ENCODE measurements at places on chromosomes 2 and 18.

DNA sequence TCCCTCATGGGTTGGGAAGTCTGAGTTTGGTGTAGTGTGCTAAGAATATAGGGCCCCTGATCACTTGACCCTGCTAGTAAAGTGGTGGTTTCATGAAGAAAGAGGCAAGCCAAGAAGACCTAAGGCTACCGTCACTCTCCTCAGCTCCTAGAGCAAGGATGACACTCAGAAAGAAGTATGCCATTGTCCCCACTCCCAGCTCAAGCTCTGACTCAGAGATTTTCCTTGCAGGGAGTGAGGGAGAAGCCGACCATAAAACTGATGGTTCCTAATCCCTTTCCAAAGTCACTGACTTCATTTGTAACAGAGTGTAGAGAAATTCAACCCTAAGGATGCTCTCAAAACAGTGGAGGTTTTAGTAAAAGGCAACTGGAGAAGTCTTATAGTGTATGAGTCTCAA lies 80.9 kb downstream of the ICA1L start:
- no peak for DNase-seq

- no peak for DNase-seq
These were observed 113.8 kb upstream of the SCN7A start for GRCh38 chr2:166607880-166608279.

DNA sequence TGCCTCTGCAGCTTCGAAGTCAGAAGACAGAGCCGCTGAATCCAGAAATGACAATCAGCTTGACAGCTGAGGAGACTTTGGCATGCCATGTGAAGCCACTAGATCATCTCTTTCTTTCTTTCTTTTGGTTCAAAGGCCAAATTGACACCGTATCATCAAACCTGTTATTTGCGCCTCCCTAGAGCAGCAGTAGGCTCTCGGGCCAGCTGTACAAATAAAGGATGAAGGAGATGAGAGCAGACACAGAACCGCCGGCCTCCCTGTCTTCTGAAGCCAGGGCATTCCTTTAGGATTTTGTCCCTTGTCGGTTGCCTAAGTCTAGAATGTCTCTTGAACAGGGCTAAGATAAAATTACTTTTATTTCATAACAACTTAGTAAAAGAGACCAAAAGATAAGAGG lies 36.8 kb downstream of the COL4A4 start:
- no peak for DNase-seq

- no peak for DNase-seq
These were observed 25.7 kb upstream of the RNF103 start for GRCh38 chr2:86649119-86649947.

DNA sequence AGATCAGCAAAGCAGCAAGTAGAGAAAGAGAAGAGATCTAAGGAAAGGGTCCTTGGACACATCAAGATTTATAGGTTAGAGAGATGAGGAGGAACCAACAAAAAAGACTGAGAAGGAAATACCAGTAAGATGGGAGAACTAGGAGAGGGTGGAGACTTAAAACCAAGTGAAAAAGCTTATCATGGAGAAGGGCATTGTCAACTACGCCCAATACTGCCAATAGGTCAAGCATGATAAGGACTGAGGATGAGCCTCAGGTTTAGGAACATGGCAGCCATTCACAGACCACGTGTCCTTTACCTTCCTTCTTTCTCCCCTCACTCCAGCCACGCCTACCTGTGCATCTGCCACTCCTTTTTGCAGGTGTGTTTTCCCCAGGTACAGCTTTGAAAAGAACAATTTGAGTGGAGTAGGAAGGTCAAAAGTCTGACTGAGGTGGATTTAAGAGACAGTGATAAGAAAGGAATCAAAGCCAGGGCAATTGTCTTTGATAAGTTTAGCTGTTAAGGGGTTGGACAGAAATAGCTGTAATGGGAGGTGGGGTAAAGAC lies 238.7 kb downstream of the STK39 start:
- DNase-seq, result no peak

DNA sequence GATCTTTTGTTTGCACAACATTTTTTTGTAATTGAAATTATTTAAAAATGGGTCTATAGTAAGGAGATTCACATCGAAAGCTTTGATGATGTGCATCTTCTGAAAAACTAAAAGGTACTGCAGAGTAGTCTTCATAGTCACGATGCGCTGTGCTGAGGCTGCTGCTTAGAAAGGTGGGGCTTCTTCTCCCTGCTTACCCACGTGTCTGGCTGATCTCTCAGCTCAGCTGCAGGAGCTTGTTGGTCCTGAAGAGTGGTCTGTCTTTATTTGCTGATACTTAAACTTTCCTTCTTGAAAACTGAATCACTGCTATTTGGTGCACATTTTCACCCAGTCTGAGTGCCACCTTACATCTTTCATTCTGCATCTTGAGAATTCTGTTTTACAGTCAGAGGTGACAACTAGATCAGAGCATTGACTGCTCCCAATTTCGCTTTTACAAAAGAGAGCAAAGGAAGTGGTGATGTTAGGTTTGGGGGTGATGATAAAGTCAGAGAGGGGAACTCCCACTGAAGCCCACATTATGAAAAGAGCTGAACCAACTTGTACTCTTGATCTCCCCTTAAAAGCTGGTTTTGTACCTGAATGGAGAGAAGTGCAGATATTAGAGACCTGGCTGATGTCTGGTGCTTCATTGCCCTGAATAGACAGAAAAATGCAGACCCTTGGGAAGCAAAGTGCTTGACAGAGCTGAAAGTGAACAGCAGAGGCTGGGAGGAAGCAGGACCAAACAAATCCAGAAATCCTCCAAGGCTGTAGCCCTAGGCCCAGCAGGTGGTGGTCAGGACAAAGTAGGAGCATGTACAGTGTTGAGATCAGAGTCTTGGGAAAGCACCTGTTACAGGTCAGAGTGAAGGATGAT lies 984.5 kb downstream of the TSN start:
- no peak for DNase-seq

DNA sequence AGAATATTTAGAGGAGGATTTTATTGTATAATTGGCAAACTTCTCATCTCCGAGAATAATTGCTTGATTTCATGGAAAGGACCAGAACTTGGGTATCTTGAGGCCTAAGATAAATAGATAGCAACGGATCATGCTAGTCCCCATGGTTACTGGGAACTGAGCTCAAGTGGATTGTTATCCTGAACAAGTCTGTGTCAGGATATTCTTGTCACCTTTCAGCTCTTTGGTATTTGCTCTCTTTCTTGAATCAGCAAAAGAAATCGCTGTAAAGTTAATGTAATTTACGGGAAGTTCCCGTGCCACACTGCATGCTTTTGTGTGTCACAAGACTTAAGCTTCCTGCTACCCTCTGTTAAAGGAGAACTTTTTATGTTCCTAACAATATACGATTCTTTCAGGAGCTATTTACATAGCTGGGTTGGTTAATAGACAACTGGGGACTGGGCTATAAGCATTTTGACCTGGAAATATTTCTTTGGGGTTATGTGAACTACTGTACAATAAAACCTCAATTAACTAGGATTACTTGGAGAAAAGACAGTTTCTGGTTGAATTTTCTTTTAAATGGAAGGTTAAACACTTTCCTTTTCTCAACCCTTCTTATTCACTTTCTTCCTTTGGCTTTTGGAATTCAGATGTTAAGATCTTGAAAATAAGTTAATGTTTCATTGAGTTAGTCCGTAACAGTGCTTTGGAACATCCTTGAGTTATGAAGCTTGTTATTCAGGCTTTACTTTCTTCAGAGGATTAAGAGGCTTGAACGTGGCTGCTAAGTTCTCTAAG lies 151.2 kb downstream of the FMNL2 start:
- DNase-seq, result no peak

- no peak for DNase-seq
These were observed 21.3 kb downstream of the MBD5 start for GRCh38 chr2:148042219-148042618.

DNA sequence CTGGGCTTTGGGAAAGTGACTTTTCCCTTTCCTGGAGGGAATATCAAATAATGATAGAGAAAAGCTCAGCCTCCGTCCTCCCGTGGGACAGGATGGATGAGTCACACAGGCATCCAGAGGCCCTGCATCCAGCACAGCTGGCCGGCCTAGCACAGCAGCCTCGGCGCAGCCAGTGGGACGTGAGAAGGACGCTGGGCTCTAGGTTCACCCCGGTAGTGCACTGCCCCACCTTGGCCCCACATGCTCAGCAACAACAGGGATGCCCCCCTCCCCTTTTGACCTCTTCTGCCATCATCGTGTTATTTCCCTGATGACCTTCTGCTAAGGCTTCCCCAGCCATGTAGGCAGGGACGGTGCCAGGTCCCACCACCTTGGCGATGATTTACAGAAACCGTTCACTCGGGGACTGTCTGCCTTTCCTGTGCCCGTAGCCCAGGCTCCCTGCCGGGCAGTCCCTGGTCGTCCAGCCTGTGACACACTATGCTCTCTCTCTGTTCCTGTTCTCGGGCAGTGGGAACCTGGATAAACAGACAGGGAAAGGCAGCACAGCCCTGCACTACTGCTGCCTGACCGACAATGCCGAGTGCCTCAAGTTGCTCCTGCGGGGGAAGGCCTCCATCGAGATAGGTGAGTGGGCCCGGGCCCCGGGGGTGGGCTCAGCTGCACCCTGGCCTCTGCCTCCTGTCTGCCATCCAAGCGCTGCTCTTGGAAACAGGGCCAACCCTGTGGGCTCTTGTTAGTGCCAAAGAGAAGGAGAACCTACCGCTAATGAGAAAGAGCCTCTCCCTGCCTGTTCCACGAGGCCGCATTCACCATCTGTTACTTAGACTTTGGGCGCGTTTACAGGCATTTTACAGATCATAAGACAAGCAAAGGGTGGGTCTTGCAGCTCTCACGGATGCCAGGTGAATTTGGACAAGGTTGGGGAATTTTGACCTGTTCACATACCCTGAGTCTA lies 44.6 kb downstream of the ITGB1BP1 start:
- no peak for DNase-seq

- DNase-seq, result no peak
These were observed 212.3 kb downstream of the BCL2 start for GRCh38 chr18:63107171-63107845.

GRCh38 chr18:80023173-80023572 lies 11.1 kb upstream of the RBFA start:
- DNase-seq, result no peak

- DNase-seq, result no peak
These were observed 119.9 kb downstream of the CCBE1 start for GRCh38 chr18:59577386-59577655.

DNA sequence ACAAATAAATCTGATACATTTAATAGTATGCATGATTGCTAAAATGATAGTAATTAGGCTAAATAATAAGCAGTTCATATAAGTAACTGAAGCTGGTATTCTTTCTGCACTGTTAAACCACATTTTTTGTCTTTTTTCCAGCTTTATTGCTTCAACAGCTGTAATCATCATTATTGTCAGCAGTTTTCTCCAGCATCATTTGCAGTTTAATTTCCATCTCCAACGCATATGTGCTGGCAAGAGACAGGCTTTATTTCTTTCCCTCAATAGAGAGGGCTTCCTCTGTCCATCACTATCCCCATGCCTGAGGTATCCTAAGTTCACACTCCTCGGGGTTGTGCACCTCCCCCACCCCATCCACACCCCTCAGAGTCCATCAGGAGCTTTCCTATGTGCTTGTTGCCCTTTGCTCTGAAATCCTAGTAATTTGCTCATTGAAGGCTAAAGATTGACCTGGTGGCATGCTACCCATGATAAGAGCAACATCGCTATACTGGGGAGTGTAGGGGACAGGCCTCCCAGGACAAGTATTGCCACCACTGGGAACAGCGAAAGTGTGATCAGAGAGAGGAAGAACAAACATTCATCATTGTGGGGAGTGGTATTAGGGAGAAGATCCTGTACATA lies 37.1 kb downstream of the B4GALT6 start:
- no peak for DNase-seq

GRCh38 chr2:10762651-10763460 lies 41.4 kb downstream of the ATP6V1C2 start:
- no peak for DNase-seq

GRCh38 chr2:8985561-8986326 lies 17.7 kb downstream of the MBOAT2 start:
- DNase-seq, result no peak

- no peak for DNase-seq
These were observed 57.1 kb upstream of the OTOF start for GRCh38 chr2:26534865-26535662.
